ENCODE measurements at places on chromosomes 4 and X. TPM values are rescaled to one million over a fixed set of nuclear protein-coding genes. Genes with fewer than 3 reads are reported as not detected.

Gene SLC6A14
- not detected for total RNA-seq

Gene HEPH
- total RNA-seq: 0.22 TPM

Gene NLRP2B
- total RNA-seq: not detected

Gene CXCL11
- total RNA-seq: 0.19 TPM

Gene WDR17
- total RNA-seq: 2.9 TPM

Gene SPANXN3
- total RNA-seq: not detected

Gene TRIM75
- total RNA-seq: not detected

Gene UVSSA
- 23.0 TPM for total RNA-seq
